ENCODE measurements at places on chromosomes 11 and 22.
A peak's percentile ranks its signal among the peaks of the same experiment; 100 is the strongest.

- no peak for DNase-seq
Measured at GRCh38 chr11:76123248-76123647, 83.1 kb downstream of the WNT11 start.

DNA sequence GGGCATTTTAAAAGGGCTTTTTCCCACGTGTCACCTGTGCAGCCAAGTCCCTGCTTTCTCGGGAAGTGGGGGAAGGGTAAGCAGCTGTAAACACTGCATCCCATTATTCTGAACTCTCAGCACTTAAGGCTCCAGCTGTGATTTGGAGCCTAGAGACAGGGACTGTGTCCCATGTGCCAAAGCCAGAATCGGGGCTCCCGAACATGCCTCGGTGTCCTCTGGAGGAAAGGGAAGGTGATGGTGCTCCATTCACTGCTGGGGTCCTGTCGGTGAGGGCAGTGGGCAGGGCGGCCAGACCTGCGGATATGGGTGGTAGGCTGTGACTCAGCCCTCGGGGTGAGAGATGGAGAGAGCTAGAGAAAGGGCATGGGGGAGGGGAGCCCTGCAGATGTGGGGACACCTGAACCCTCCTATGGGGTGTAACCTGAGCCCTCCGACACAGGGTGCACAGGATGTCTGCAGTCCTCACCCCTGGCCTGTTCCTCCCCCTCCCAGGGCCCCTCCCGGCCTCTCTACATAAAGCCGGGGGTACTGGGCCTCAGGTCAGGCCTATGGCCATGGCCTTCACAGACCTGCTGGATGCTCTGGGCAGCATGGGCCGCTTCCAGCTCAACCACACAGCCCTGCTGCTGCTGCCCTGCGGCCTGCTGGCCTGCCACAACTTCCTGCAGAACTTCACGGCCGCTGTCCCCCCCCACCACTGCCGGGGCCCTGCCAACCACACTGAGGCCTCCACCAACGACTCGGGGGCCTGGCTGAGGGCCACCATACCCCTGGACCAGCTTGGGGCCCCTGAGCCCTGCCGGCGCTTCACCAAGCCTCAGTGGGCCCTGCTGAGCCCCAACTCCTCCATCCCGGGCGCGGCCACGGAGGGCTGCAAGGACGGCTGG is 31.8 kb downstream of the CAPN1 start:
- DNase-seq: no peak

- DNase-seq: no peak
Measured at GRCh38 chr11:34432822-34433221, 5.9 kb upstream of the CAT start.

- DNase-seq: no peak
Measured at GRCh38 chr22:49817359-49817758, 10.3 kb downstream of the BRD1 start.

DNA sequence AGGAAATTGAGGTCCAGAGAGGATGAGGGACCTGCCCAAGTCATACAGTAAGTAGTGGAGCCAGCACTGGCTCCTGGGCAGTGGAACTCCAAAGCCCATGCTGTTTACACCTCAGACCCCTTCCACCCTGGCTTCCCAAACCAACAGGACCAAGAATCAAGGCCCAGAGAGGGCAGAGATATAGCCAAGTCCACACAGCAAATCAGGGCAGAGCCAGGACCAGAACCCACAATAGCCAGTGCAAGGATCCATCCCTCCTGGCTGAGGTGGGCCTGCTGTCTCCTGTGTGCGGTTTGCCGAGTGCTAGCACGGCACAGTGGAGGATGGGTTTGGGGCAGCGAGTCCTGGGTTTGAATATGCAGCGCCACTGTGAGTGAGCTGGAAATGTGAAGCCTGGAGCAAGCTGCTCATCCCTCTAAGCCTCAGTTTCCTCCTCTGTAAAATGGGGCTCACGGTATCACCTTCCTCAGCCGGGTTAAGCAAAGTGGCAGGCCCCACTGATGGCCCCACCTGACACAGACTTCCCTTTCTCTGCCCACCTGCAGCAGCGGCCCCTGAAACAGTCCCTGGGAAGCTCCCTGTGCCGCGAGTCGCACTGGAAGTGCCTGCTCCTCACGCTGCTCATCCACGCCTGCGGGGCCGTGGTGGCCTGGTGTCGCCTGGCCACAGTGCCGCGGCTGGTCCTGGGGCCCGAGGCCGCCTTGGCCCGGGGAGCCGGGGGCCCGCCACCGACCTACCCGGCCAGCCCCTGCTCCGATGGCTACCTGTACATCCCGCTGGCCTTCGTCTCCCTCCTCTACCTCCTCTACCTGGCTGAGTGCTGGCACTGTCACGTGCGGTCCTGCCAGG is 2.3 kb downstream of the TMEM151A start:
- no peak for DNase-seq

DNA sequence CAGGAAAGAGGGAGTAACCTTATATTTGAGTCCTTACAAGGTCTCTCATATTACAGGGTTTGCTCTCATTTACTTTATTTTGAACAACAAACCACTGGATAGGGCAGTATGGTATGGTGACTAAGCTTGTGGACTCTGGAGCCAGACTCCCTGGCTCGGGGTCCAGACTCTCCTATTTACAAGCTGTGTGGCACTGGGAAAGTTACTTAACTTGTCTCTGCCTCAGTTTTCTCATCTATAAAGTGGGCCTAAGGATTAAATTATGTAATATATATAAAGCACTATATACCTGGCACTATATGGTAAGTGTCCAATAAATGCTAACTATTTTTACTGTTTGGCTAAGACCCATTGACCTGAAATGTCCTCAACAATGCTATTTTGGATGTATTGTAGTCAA is 1.7 kb upstream of the DCHS1 start:
- no peak for DNase-seq

- no peak for DNase-seq
Measured at GRCh38 chr11:8095371-8095770, 14.4 kb downstream of the TUB start.

DNA sequence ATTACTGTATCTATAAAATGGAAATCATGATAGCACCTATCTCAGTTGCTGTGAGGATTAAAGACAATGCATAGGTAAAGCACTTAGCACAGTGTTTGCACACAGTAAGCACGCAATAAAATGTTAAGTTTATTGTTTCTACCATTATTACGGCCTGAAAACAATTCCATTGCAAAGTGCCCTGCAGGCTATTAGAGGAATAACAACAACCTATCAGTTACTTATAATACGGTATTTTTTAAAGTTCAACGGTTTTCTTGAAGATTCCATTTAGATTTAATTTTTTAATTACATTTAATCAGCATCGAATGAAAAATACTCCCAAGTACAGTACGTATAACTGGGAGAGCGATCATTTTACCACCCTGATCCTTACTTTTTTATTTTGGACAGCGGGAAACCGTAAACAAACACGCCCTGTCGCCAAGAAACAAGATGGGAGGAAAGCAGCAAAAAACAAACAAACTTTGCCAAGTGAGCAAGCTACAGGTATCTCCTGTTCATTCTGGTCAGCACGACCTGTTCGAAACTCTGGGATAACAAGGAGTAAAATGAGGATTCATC is 893 bp downstream of the SLC36A4 start:
- no peak for DNase-seq

GRCh38 chr11:28696591-28696990 is 588.4 kb downstream of the METTL15 start:
- DNase-seq: no peak

DNA sequence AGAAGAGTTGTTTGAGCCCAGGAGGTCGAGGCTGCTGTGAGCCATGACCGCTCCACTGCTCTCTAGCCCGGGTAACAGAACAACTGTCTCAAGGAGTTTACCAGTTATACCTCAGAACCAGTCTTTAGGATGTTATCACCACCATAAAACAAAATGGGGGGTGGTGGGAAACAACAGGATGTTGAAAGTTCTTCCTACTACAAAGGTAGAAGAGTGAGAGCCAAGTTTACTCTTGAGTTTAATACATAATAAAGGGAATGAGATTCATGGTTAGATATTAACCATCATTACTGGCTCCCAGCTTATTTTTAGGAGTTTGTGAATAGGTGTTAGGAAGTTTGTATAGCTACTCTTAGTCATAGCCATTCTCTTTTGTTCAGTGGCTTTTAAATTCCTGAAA is 78.8 kb upstream of the HORMAD2 start:
- DNase-seq: no peak

GRCh38 chr22:22711532-22711913 is 67.1 kb downstream of the GGTLC2 start:
- DNase-seq: no peak

- no peak for DNase-seq
Measured at GRCh38 chr11:70486731-70487130, 88.4 kb downstream of the CTTN start.

GRCh38 chr11:29629286-29629685 is 387.5 kb downstream of the KCNA4 start:
- DNase-seq: no peak

GRCh38 chr22:44542561-44543222 is 44.7 kb upstream of the RTL6 start:
- DNase-seq: no peak

GRCh38 chr11:115297330-115297729 is 206.9 kb downstream of the CADM1 start:
- DNase-seq: no peak

- no peak for DNase-seq
Measured at GRCh38 chr11:133107763-133108162, 424.5 kb downstream of the OPCML start.

GRCh38 chr22:47787501-47788227 is 1025.2 kb downstream of the TBC1D22A start:
- DNase-seq: no peak

DNA sequence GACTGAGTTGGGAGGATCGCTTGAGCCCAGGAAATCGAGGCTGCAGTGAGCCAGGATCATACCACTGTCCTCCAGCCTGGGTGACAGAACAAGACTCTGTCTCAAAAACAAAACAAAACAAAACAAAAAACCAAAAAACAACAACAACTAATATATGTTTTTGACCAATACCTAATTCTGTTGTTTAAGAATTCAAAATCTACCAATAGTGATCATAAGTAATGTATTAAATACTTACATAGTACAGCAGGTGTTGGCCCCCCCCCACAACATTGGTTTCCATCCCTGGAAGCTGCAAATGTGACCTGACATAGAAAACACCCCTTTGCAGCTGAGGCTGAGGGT is 74.7 kb downstream of the KCNQ1 start:
- no peak for DNase-seq

DNA sequence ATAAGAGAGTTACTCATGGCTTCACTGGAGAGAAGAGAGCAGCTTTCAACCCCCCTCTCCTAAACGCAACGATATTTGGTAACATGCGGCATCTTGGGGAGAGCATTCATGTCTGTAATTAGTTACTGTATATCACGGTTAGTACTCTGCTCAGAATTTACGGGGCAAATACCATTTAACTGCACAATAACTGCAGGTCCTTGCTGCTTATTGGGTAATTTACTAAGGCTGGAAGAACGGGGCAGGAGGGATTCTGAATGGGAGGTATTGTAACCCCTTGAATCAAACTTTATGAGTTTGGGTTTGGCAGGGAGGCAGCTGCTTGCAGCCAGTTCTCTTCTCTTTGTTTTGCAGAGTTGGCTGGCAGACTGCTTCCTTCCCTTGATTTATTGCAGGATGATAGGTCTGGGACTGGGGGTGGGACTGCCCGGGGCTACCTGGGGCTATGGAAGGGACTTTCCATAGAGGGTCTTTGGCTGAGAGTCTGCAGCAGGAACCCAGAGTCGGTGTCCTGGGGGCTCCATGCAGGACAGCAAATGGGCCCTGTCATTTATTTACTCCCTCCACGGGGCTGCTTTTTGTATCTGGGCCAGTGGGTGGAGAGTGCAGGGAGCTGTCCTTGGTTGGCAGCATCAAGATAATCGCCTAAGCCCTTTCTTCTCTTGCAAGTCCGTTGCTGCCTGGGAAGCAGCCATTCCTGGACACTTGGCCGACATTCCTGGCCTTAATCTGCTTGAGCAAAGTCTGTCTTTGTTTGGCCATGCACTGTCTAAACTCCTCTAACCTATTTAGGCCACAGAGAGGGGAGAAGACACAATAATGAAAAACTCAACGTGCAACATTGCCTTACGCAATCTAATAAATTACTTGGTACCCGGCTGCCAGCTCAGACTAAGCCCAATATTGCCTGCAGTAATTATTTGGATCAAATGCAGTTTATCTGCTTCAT is 188.9 kb downstream of the ST3GAL4 start:
- DNase-seq: no peak

GRCh38 chr22:37741312-37741795 is 44.5 kb downstream of the TRIOBP start:
- peak; percentile 82 for DNase-seq

DNA sequence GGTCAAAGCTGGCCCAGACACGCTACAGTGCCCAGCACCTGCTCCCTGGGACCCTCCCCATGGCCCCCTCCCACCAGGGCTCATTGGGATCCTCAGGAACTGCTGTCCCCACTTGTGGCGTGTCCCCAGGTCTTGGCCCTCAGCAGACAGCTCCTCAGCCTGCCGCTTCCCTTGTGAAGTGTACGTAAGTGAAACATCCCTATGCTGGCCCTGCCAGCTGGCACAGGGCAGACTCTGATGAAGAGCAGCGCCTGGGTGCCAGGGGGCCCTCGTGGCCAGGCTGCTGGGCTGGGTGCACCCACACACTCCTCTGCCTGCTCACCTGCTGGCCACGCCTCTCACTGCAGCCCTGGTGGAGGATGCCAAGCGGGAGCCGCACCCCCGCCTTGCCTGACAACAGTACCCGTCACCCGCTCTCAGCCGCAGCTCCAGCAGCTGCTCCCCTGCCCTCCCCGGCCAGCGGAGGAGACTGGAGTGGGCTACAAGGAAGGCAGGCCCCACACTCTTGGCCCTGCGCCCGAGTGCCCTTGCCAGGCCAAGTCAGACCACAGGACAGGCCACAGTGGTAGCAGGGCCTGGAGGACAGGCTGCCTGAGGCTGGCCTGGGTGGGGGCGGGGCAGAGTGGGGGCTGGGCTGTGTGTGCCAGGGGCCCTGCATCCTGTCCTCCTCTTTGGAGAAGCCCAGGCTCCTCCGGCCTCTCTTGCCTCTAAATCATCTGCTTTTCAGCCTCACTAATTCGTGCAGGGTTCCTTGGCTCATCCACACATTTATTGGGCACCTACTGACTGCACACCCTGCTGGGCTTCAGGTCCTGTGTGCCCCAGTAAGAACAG is 39.5 kb downstream of the IGF2 start:
- no peak for DNase-seq

GRCh38 chr22:36409911-36410756 is 22.4 kb upstream of the MYH9 start:
- peak; percentile 36 for DNase-seq

GRCh38 chr11:3231550-3231850 is 717 bp downstream of the MRGPRE start:
- DNase-seq: no peak

- no peak for DNase-seq
Measured at GRCh38 chr22:50314455-50315288, 7.2 kb upstream of the PLXNB2 start.

- DNase-seq: no peak
Measured at GRCh38 chr11:22720457-22720856, 54.0 kb downstream of the GAS2 start.

- DNase-seq: no peak
Measured at GRCh38 chr11:8219257-8220021, 44.2 kb downstream of the LMO1 start.

DNA sequence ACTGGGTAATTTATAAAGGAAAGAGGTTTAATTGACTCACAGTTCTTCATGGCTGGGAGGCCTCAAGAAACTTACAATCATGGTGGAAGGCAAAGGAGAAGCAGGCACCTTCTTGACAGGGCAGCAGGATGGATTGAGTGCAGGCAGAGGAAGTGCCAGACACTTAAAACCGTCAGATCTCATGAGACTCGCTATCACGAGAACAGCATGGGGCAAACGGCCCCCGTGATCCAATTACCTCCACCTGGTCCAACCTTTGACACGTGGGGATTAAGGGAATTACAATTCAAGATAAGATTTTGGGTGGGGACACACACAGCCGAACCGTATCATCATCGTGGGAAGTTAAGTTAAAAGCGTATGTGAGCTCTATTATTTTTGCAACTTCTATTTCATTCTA is 71.4 kb upstream of the SYN3 start:
- DNase-seq: no peak

Data from omental fat pad (tissue), 4 donors.